ENCODE measurements at places on chromosomes 1 and 21.

- DNase-seq = no peak
These were observed 6.1 kb downstream of the B3GALT6 start for GRCh38 chr1:1237874-1238701.

GRCh38 chr1:223545343-223545742 is 120.2 kb downstream of the CAPN8 start:
- no peak for DNase-seq

DNA sequence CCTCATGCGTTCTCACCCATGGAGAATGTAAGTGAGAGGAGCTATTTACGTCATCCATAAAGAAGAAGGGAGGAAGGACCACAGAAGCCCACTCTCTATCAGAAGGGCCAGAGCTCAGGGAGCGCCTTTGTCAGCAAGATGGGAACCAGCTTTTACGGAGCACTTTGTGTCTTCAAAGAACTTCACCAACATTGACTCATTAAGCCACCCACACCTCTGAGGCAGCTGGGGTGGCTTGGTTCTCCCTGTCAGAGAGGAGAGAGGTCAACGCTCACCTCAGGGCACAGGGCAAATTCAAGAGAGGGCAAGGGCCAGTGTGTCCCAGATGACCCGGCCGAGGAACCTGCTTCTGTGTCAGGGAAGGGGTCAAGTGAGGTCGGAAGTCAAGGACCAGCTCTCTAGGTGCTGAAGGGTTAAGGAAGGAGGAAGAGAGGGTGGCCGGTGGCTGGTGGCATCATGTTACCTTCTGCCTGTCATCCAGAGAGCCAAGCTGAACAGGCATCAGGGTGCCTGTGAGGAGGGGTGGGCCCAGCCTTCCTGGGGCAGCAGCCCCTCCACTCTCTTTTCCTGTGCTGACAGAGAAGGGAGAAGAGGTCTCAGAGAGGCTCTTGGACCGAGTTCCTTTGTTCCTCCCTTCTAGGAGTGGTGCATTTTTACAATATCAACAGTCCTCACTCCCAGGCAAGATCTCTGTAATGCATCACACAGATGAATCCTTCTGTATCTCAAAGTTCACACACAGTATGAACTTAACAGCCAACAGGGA is 109.0 kb downstream of the ETS2 start:
- DNase-seq = peak; percentile 65

- DNase-seq = no peak
These were observed 756.4 kb downstream of the KCNT2 start for GRCh38 chr1:195851804-195852203.

GRCh38 chr1:53219711-53220110 is 723 bp downstream of the CZIB start:
- DNase-seq = no peak

DNA sequence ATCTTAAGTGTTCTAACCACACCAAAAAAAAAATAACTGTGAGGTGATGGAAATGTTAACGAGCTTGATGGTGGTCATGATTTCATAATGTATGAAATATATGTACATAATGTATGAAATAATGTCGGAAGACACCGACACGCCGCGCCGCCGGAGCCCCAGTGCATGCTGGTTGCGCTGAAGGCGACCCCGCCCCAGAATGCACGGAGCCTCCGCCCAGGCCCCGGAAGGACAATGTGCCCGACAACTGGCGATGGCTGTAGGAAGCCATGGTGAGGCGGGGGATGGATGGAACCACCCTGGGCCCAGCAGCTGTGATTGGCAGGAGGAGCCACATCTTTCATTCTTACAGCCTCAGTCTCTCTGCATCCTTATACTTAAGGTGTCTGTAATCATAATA is 7.4 kb downstream of the OR2T10 start:
- no peak for DNase-seq

DNA sequence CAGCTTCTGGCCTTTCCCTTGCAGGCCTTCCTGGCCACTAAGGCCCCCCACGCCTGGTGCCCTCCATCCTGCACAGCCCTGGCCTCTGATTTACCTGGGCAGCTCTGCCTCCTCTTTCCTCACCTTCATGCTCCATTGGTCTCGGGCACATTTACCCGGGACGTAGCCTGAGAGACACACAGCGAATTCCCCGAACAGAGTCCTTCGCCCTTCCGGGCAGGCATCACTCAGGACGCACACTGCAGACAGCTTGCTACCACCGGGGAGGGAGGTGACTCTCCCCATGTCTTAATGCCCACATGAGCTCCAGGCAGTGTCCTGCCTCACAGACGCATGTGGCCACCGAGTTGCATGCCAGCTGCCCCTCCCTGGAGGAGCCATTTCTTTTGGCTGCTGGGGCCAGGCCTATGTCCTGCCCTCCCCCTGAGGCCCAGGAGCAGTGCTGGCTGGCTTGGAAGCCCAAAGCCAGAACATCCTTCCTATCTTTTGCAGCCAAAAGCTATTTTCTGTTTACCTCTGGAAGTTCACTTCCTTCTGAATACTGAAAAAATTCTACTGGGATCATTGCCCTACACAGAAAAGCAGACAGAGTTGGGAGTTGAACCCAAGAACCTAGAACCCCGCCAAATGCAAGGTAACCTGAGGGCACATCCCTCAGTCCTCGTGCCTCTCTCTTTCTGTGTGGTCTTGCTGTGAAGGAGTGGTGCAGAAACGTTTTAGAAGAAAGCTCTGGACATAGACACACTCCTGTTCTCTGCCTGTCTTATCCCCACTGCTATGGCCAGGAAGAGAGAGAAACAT is 209.5 kb downstream of the TOMM20 start:
- no peak for DNase-seq

DNA sequence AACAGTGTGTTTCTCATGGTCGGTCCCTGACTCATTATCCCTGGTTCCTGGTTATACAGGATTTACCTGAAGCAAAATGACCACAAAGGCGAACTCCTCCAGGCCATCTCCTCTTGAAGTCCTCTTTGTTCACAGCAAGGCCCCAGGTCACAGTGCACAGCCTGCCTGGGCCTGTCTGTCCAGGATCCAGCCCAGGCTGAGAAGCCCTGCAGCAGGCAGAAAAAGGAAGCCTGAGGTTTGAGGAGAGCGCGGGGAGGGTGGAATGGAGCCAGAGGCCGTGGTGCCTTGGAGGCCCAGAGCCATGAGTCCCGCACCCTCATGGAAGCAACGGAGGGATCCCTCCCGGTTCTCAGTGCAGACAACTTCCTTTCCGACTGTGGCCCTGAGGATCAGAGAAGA is 136.8 kb upstream of the IRF2BP2 start:
- peak; percentile 72 for DNase-seq

GRCh38 chr1:50724626-50725286 is 235.3 kb downstream of the FAF1 start:
- DNase-seq = no peak

DNA sequence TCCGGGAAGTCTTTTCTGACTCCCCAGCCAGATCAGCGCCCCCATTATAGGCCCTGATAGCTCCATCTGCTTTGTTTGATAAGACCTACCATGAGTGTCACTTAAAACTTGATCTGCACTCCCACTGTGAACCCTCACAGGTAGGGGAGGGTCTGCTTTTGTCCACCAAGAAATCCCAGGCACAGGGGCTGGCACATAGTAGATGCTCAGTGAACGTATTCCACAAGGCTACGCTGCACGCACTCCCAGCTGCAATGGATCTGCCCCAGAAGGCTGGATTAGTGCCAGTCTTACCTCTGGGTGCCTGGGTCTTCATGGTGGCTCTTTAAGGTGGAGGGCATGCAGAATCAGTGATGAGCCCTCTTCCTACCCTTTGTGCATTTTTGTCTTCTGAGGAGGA is 447.1 kb downstream of the PTPRU start:
- DNase-seq = no peak

GRCh38 chr1:243364330-243364729 is 108.5 kb downstream of the SDCCAG8 start:
- no peak for DNase-seq

DNA sequence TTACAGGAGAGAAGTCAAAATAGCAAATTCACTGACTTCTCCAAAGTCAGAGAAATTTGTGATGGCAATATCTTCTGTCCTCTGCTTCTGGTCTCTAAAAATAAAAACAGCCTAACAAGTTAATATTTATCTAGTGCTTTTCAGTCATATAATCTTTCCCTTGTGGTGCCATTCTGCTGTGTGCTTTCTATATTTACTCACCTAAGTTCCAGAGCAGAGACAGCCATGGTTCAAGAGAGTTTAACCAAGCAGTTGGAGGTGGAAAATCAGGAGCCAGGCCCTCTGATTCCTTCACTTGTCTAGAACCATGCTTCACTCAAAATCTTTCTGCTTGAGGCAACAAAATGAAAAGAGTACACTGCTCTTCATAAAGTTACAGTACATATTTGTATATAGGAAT is 39.3 kb downstream of the BRINP2 start:
- peak; percentile 21 for DNase-seq

GRCh38 chr1:38858833-38859560 is 575 bp downstream of the RRAGC start:
- no peak for DNase-seq

DNA sequence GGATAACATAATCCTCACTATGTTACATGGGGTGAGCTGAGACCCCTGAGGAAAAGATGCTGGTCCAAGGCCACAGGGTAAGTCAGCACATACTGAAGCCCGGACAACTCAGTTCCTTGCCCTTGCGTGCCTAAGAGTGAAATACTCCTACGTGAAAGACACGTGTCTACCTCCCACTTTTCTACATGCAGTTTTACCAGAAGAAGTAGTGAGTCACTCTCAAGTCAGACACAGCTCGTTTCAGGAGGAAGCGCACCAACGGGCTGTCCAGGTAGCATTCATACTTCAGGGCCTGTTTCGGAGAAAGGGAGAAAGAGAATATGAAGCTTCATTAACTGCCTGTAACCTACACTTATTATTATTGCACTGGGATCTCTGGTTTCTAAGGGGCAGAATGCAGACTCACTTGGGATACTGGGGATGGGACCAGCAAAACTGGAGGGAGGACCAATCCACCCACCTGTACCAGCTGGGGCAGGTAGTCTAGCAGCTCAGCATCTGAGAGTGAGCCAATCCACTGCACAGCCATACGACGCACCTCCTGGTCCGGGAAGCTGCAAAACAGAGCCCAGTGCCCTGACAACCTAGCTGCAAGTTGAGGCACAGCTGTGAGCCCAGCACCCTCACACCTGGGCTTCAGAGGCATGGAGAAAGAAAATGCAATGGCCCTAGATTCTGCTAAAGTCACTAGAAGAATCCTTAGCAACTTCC is 32.4 kb upstream of the PPP1R15B start:
- DNase-seq = no peak

DNA sequence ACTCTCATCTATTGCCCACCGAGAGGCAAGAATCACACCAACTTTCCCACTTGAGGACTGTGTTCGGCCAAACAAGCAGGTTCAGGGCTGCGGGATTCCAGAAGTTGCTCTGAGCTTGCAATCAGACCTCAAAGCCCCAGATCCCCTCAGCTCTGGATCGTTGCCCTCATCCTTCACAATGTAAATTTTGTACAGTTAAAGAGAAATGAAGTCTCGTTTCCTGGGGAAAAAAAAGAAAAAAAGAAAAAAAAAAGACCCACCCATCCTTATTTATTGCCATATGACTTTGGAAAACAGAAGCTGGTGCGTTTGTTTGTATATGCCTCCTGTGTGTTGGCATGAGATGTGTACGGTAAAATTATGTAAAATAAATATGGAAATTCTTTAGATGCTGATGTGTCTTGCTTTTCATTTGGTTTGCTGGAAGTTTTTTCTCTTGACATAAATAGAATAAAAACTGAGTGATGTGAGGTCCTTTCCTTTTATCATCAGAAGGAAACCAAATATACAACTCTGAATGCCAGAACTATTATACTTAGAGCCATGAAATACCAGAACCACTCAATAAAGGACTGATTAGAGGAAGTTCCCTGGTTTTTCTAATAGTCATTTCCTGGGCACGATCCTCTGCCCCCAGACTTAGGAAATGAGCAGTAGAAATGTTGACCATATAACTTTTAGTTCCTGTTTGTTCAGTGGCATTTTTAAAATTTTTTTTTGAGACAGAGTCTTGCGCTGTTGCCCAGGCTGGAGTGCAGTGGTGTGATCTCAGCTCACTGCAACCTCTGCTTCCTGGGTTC is 48.7 kb downstream of the LHX4 start:
- no peak for DNase-seq

DNA sequence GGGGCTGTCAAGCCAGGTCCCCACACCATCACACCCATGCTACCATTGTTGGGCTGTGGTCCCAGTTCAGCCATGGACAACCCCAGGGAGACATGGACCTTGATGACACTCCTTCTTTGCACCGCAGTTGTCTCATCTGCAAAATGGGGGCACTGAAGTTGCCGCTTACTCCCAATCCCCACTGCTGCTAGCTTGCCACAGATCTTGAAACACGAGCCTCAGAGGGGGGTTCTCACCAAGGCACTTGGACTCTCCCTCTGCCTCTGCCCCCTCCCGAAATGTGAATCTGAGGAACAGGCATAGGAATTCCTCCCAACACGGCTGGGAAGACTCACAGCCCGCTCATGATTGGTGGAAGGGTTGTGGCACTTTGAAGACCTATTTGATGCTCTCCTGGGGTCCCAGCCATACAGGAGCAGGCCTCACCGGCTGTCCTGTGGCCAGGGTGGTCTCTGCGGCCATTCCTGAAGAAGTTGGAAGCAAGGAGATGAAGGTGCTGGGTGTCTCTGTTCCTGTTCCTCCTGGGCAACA is 31.1 kb downstream of the RUNX3 start:
- DNase-seq = no peak

DNA sequence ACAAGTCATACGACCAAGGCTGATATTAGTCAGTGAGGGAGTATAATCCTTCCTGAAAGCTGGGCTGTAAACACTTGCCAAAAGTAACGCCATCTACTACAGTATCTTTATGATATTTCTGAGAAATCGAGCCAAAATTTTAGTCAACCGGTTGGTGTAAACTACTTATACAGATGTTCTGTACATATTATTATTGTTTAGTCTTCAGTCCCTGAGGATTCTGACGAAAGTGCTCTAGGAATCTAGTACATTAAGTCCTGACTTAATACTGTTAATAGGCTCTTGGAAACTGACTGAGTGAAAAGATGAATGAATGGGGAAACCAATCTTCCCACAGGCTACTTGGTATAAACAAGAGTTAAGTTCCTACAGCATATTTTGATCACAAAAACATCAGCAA is 274.3 kb downstream of the USP25 start:
- no peak for DNase-seq

- no peak for DNase-seq
These were observed 3.2 kb downstream of the TBX15 start for GRCh38 chr1:118984722-118985639.

- no peak for DNase-seq
These were observed 34.3 kb upstream of the PPP1R15B start for GRCh38 chr1:204445860-204446412.

DNA sequence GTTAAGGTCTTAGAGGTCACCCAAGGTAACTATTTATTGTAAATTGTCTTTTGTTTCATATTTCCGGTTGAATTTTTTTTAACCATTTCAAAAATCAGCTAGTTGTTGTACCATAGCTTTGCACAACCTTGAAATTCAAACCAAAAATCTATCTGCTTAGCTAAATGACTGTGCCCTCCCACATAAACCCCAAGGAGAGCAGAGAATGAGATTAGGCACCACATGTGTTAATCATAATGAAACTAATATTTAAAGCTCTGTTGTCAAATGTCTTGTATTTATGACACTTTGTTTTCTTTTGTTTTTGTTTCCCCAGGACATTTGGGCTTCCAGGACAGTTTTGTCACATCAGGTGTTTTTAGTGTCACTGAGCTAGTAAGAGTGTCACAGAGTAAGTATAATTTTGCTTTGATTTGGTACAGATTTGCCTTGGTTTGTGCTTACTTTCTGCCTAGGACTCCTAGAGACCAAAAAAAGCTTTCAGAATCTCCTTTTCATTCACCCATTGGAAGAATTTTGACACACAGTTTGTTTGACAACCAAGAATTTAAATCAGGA is 249.9 kb downstream of the NFIA start:
- no peak for DNase-seq

- no peak for DNase-seq
These were observed 24.0 kb downstream of the ELAPOR1 start for GRCh38 chr1:109137958-109138357.
